ENCODE measurements at places on chromosomes 4 and X.

GRCh38 chr4:122857160-122857559, 30.5 kb downstream of the FGF2 start:
- no peak for DNase-seq

DNA sequence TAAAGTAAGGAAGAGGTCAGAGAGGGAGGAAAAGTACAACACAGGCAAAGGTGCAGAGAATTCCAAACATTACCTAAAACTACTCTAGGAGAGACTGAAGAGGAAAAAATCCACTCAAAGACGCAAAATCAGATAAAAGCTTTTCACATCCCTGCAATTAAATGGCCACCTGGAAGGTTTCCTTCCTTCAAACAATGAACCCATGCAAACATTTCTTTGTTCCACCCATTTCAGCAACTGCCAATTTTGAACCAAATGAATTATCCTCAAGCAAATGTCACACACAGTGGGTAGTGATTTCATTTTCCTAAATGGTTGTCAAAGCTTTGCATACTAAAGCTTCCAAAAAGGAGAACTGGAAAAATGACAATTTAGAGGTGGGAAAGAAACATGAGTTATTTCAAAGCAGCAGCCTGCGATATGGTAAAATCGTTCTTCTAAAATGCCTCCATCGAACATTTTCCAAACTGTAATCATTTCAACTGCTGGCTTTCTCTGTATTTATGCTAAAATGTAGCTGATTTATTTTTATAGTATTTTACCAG, 45.0 kb downstream of the APBB2 start:
- DNase-seq: no peak

GRCh38 chrX:153645921-153646488, 998 bp upstream of the DUSP9 start:
- no peak for DNase-seq

- DNase-seq: no peak
Observed at GRCh38 chr4:117514391-117515175, 429.2 kb upstream of the TRAM1L1 start.

DNA sequence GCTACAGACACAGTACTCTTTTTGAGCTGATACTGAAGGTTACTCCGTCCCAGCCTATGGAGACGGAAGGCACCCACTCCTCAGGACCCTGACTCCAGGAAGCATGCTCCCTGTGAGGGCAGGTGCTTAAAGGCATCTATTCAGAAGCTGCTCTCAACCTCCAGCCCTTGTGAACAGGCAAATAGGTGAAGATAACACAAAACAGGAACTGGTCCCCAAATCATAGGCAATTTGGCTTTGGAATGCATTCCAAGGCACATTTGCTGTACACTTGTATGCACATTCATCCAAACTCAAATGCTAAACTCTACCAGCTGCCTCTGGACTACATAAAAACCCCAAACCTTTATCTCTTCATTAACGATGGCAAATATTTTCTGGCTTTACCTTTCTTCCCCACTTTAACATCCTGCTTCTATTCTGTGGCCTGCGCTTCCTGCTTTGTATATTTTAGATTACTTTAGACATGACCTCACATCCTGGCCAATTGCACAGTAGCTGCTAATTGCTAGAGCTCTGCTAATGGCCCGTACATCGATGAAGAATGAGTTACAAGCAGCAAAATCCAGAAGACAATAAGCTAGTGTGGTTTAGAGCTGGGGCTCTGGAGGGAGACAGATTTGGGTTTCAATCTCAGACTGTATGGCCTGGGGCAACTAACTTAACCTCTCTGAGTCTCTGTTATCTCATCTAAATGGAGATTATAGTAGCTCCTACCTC, 3.2 kb downstream of the SEL1L3 start:
- no peak for DNase-seq

- DNase-seq: no peak
Observed at GRCh38 chr4:26937139-26937538, 76.5 kb downstream of the STIM2 start.

DNA sequence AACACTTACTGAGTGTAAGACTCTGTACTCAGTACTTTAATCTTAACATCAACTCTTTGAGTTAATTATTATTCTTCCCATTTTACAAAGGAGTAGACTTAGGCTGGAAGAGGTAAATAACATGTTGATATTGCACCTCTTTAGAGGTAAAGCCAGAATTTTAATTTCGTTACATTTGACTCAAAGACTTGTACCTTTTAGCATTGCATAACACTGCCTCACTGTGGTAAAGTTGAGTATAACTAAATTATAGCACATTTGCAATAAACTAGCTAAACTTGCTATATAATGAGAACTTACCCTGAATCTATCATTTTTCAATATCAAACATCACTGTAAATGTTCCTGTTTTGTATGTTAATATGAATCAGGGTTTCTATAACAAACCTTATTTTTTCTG, 218.5 kb downstream of the PRR32 start:
- DNase-seq: no peak

DNA sequence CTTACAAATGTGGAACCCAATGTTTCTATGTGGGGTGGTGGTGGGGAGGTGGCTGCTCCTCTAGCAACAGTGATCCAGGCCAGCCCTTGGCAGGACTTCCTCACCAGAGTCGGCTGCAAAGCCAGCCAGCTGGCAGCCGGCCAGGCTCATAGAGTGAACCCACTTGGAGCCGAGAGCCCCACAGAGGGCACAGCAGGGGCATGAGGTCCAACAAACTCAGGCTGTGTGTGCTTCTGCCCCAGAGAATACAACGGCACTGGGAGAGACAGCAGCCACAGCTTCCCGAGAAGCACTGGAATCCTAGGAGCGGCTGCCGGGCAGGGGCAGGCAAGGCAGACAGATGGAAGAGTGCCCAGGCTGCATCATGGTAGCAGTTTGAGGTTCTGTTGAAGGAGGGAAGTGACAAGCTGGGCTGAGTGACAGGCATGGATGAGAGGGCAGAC, 23.5 kb upstream of the SOWAHD start:
- peak; percentile 26 for DNase-seq

GRCh38 chrX:55841962-55842752, 124.6 kb downstream of the RRAGB start:
- no peak for DNase-seq

GRCh38 chr4:119657111-119657611, 28.6 kb upstream of the PDE5A start:
- DNase-seq: peak; percentile 52

GRCh38 chrX:125150231-125150630, 169.4 kb upstream of the TEX13C start:
- DNase-seq: peak; percentile 0

- DNase-seq: peak; percentile 9
Observed at GRCh38 chrX:70208479-70208878, 26.0 kb upstream of the AWAT1 start.

GRCh38 chrX:42954880-42955279, 176.9 kb upstream of the PPP1R2C start:
- DNase-seq: no peak

- no peak for DNase-seq
Observed at GRCh38 chrX:3598046-3598605, 115.3 kb downstream of the PRKX start.

DNA sequence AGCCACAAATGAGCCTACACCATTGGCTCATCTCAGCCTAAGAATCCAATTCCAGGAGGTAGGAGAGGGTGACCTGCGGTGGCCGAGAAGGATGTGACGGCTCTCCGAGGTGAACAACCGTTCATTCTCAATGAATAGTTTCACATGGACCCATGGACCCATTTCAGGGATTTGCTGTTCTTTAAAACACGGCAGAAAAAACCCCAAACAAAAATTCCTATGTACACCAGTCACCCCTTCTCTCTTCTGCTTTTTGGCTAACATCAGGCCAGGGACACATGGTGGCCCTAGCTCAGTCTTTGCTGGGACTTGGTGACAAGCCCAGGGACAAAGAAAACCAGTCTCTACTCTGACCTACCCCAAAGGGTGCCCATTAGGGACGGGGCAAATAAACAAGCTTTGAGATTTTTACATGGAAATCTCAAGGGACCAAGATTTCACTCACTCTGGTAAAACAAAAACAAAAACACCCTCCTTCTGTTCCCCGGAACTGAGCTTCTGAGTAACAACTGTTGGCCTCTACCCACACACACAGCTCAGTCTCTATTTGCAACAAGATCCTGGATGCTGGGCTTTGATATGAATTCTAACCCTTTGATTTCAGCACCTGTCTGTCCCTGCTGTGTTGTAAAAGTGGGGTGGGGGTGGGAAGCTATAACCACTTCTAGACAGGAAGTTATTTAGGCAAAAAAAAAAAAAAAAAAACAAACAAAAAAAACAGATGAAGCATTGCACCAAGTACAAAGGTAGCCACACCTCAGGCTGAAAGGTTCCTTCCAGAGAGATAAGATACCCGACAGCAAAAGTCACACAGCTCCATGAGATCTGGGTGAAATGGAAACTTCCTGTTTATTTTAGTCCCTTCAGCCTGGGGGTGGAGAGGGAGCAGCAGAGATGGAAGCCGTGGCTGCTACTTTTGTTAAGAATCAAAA, 49.0 kb downstream of the DDX3X start:
- peak; percentile 66 for DNase-seq

- peak; percentile 91 for DNase-seq
Observed at GRCh38 chr4:133148690-133149363, at the start of gene PCDH10. Gene PCDH10, plus strand, starts transcription at chr4:133149294. Its CDS starts 847 bp downstream, at chr4:133150141.

DNA sequence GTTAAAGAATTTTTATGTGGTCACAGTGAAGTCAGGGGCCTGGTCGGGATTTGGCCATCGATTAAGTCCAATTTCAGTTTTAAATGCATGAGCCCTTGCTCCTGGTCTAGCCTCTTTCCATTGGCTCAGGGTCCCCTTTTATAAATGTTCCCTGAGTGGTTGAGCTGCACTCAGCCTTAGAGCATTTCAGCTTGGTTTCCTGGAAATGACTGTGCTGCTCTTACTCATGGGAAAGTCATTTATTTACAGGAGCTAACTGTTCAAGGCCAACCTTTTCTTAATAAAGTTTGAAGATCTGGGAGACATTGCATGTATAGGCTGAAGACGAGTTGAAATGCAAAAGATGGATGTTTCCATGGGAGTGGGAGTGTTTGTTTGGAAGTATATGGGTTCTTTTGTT, 98.8 kb upstream of the CLNK start:
- DNase-seq: peak; percentile 66

- DNase-seq: peak; percentile 49
Observed at GRCh38 chrX:150692831-150693724, at the start of gene MTMR1. Gene MTMR1, plus strand, starts transcription at chrX:150693396. Its CDS starts 135 bp downstream, at chrX:150693531.

GRCh38 chrX:2715066-2715600, 24.0 kb downstream of the CD99 start:
- DNase-seq: no peak

DNA sequence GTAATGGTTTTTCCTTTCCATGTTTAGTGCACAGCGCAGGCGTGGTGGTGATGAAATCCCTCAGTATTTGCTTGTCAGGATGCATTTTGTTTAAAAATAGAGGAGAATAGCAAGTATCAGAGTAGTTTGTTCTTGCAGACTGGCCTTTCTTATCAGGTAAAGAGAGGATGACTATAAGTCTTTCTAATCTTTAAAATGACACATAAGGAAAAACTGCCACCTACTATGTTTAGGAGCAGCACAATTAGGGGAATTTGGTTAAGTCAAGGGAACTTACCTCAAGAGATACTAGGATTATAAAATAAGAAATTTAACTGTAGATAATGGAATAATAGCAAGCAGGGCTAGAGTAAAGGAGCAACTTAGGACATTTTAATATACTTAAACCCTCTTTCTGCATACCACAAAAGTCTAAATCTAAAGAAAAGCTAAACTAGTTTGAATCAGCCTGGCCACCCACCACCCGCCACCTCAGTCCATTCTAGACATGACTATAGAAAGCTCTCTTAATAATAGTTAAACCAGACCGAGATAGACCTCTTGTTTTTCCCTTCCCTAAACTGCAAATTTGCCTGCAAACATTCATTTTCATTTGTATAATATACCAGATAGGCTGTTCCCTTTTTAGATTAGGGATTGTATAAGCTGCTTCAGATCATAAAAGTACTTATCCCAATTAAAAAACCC, 62.0 kb downstream of the APOOL start:
- no peak for DNase-seq

DNA sequence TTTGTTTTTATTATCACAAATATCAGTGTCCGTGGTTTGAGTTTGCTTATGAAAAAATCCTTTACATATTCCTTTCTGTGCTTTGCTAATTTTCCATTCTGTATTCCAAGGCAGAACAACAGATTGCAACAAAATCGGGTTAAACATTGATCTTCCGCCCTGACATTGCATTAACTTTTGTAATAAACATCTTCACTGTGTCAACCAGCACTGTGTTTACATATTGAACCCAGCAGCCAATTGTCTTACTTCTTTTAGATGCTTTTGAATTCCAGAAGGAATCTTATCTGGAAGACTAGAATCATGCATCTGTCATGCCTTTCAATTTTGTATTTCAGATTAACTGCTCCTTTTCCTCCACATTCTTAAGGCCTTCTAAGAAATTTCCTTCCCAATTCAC, 147.8 kb upstream of the CXXC4 start:
- no peak for DNase-seq

GRCh38 chr4:112073181-112073580, 72.1 kb upstream of the FAM241A start:
- no peak for DNase-seq

- no peak for DNase-seq
Observed at GRCh38 chr4:145863191-145863590, 75.4 kb downstream of the ZNF827 start.

DNA sequence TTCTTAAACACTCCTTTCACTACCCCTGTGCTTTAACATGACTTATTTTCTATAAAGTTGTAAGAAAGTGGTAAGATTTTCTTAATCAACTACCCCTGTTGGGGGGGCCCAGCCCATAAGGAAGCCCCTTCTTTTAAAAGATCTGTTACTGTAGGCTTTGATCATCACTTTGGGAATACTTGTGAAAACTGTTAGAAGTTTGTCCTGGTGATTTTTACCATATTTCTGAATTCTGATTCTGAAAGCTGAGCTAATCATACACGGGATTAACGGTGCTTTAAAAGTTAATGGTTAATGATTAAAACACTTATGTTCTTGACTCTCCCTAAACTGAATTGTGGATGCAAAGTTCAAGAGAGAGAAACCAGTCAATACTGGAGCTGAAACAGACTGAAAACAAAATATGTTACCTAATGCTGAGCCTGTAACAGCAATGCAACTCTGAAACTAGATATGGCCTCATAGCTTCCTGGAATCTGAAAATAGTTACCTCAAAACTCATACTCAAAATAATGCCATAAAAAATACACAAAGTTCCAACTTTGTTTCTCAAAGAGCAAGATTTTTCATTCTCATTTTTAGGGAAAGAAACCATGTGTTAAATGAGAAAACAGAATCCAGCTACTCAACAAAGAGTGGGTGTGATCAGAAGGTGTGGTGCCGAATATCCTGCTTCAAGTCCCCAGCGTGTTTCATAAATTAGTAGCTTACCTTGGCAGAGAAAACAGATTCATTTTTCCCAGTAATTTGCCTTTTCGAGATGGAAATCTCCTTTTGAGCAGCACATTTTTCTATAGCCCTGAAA, 31.6 kb downstream of the ADH7 start:
- peak; percentile 63 for DNase-seq

GRCh38 chr4:23463071-23463470, 426.8 kb downstream of the PPARGC1A start:
- DNase-seq: no peak

All from GM23248 (cell line).